ENCODE measurements at places on chromosomes 13 and 19.

DNA sequence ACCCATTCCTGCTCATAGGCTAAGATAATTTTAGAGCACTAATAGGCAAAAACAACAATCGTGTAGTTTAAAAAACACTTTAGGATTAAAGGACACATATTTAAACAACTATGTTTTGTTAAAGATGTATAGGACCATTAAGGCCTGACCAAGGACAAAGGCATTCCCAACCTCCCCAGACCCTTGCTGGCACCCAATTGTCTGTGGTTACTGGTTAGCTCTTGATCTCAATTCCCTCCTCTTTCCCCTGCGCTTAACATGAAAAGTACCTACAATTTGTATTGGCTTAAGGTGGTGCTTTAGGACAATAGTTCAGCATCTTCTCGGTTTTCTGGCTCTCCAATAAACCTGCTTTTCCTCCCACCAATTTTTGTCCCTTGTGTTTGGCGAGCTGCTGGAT, 51.0 kb downstream of the TEX26 start:
- DNase-seq: no peak

- no peak for DNase-seq
These were observed 7.4 kb upstream of the ZDHHC20 start for GRCh38 chr13:21466527-21466926.

DNA sequence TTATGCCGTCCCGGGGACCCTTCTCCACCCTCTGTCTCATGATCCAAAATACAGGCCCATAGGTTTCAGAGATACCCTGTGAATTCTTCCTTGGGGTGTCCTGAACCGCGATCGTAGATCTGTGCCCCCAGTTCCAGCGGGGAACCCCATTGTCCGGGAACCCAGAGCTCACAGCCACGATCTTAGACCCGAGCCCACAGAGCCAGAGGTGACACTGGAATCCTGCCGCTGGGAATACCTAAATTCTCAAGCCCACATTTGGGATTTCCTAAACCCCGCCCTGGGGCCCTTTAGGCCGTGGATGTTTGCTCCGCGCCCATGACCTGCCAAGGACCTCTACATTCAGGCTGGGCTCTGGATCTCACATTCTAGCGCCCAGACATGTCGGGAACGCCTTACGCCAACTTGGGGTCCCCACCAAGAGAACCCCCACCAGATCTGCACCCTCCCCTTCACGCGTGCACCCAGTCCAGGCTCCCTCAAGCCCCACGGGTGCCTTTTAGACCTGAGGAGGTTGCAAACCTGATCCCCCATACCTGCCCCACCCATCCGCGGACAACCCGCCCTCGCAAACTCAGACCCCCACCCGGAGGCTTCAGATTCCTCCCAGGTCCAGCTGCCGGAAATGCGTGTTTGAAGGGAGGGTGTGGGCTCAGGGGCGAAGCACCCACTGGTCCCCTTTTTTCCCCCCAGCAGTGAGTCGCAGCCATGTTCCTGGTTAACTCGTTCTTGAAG, 605 bp downstream of the CAPNS1 start:
- peak; percentile 80 for DNase-seq

DNA sequence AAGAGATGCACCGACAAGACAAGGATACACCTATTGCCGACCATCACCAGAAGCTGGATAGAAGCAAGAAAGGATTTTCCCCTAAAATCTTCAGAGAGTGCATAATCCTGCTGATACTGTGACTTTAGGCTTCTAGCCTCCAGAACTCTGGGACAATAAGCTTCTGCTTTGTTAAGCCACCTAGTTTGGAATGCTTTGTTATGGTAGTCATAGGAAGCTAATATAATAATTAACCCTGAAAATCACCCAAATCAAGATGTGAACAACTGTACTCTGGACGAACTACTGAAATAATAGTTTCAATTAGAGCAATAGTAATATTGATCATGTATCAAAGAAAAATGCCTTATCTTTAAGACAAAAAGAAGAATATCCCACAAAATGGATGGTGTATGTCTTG, 524.6 kb downstream of the EFNB2 start:
- no peak for DNase-seq

DNA sequence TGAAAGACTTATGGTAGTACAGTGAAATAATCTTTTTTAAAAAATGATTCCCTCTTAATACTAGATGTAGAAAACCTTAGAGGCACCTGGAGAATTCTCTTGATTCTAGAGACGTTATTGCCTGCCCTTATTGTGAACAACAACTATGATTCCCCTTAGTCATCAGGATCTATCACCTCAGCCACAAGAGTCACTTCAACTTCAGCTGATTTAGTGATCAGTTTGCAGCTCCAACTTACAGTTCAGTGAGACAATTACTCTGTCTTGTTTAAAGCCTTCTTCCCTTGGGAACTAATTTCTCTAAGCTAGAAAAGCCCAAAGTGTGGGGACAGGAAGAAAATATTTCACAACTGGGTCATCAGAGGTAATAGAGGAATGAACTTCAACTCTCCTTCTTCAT, 254.3 kb upstream of the SLITRK1 start:
- no peak for DNase-seq
